ENCODE measurements at places on chromosomes 3 and 15.
A peak's percentile ranks its signal among the peaks of the same experiment; 100 is the strongest.

- no peak for DNase-seq
Observed at GRCh38 chr15:29889542-29890329, 67.5 kb upstream of the TJP1 start.

DNA sequence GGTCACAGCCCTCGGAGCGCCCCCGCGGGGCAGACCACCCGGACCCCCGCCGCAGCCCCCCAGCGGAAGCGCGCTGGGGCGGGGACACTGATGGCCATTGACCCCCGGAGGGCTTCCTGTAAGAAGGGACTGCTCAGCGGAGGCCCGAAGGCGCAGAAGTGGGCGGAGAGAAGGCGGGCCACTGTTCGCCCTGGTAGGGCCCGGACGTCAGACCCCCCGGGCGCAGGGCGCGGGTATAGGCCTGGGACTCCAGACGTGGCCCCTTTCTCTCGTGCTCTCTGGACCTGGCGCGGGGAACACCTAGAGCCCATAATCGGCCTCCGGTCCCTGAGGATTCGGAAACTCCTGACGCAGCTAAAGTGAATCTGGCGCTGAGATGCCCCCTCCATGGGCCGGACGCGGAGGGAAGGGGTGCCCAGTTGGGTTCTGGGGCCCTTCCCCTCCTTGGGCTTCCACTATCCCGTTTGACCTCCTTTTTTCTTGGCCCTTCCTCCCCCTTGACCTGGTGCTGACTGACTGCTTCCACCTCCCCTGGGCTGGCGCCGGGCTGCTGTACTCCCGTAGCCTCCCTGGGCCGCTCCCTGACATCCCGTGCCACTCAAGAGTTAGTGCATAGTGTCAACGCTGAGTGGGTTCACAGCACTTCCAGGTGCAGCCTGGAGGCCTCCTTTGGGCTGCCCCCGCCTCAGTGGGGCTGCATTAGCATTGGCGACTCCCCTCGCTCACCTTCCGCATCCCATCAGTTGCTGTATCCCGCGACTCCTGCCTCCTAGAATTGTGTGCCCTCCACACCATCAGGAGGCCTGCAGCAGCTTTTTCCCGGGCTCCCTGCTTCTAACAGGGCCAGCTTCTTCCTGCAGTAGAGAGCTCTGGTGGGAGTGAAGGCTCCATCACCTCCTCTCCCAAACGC, 694 bp downstream of the ABTB1 start:
- peak; percentile 48 for DNase-seq

GRCh38 chr3:116034794-116035193, 410.5 kb downstream of the LSAMP start:
- DNase-seq = no peak

- peak; percentile 64 for DNase-seq
Observed at GRCh38 chr15:74399511-74400312, 32.3 kb upstream of the CYP11A1 start.

DNA sequence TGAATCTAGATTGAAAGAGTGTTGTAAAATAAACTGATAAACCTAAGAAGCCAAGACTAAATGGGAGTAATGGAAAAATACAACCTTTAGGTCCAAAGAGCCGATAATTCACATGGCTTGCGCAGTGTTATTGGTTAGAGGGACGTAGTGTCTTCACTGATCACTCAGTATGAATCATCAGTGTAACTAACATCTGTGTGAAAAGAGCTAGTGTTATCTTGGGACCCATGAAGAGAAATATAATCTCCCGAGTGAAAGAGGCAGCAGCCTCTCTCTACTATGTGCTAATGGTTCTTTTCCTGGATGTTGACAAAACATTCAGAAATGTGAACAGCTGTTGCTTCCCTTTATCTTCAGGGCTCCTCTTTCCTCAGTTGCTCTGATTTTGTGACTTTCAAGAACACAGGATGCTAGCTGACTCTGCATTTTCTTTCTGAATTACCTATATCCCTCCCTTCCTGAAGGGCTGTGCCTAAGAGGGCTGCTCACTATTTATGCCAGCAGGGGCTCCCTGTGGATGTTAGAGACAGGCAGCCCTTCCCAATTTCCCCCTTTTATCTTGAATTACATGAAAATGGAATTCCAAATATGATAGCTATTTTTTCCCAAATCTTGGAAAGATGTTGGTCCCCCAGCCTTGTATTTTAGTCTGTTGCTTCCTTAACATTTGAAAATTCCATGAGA, 128.8 kb downstream of the GRM7 start:
- no peak for DNase-seq

DNA sequence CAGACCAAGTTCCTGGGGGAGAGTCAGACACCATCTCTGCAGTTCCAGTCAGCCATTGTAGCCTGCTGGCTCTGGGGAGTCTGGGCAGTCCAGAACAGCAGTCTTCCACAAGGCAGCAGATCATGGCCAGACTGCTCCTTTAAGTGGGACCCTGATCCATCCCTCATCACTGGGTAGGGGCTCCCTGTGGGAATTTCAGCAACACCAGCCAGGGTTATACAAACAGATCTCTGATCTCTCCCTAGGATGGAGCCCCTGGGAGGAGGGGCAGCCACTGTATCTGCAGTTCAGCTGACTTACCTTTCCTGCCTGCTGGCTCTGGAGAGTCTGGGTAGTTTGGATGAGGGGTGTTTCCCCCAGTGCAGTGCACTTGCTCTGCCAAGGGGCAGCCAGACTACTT, 42.1 kb upstream of the UNC13C start:
- no peak for DNase-seq

DNA sequence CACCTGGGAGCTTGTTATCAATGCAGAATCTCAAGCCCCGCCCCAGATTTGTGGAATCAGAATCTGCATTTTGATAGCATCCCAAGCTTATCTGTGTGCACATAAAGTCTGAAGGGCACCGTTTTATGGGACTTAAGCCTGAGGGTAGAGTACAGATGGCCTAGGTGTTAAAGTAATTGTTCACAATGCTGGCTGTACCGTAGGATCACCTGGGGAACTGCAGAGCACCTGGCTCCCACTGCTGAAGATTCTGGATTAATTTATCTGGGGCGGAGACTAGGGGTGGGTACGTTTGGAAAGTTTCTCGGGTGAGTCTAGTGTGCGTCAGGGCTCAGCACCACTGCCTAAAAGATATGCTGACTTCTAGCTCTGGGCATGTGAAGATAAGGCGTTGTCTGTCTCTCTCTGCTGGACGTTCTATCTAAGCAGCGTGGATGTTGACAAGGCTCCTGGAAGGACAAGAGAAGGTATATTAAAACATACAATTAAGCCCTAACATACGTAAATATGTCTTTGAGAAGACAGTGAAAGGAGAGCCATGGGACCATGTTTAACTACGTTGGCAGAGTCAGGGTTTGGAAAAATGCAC, 63.2 kb upstream of the RASGRP1 start:
- DNase-seq = no peak

- no peak for DNase-seq
Observed at GRCh38 chr15:52098323-52098722, 14.3 kb downstream of the BCL2L10 start.

GRCh38 chr3:72338082-72338941, 509.9 kb downstream of the SHQ1 start:
- DNase-seq = peak; percentile 75

DNA sequence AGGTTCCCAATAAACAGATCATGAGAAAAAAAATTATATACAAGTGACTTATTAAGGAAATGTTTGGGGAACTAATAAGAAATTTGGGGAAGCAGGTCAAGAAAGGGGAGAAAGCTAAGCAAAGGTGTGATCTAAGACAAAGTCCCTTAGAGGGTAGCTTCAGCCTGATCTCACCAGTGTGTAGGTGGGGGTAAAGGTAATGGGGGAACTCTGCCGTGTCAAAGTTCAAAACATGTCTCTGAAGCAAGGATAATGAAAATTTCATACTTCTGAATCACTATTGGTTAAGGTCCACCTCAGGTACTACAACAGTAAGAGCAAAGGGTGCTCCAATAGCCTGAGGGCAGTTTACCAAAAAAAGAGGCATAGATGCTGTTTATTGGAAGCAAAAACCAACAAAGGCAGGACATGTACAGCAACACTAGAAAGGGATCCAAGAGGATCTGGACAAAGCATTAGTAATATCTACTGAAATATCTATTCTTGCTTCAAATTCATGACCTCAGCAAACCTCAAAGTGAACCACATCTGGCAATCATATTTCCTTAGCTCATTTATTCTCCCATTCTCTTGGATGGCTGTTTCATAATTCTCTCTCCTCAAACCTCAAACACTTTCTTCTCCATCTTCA, 6.9 kb downstream of the ACAD11 start:
- DNase-seq = no peak

GRCh38 chr3:177468816-177469215, 271.5 kb upstream of the TBL1XR1 start:
- no peak for DNase-seq

GRCh38 chr3:151631946-151632345, 101.8 kb upstream of the AADACL2 start:
- DNase-seq = no peak

DNA sequence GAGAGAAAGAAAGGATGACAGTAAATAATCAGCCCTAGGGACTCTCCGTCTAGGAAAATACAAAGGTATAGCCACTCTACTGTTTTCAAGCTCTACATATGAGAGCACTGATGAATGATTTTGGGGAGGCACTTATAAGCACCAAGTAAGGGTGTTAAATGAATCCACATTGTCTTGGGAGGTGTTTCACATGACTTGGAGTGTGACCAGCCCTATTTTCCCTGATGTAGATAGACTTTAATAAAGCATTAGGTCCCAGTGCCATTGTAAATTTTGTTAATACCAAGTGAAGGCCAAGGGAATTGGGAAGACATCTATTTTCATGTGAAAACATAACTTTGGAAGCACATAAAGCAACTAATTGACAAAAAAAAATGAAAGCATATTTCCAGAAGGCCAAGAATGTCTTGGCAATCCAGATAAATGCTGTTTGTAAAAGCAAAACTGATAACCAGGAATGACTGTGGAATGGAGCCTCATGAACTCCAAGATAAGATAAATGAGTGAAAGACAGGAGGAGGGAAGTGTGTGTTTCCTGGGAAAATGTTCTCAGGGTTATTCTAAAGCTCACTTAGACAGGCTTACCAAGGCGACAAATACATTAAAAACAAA, 96.0 kb upstream of the MYZAP start:
- no peak for DNase-seq

DNA sequence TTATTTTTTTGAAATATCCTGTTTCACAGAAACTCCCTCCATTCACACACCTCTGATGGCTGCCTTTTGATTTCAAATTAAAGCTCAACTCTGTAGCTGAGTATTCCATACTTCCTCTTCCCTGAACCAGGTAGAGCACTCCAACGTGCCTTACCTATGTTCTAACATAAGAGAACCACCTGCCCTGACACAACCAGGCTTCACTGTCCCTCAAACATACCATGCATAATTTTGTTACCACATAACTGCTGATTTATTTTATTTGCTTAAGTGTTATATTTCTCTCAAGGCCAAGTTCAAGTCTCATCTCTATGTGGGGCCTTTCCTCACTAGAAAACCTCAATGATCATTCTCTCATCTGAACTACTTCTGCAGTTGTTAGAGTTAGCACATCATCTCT, 209.7 kb downstream of the P3H2 start:
- no peak for DNase-seq

Data from stimulated activated CD4-positive, alpha-beta T cell treated with anti-CD3 and anti-CD28 coated beads, Interleukin-4, amount 100 ng/mL, for 24 hours (primary cell).